ENCODE measurements at places on chromosomes 11 and 22. TPM values are rescaled to one million over a fixed set of nuclear protein-coding genes. Genes with fewer than 3 reads are reported as not detected.
A peak's percentile ranks its signal among the peaks of the same experiment; 100 is the strongest.

DNA sequence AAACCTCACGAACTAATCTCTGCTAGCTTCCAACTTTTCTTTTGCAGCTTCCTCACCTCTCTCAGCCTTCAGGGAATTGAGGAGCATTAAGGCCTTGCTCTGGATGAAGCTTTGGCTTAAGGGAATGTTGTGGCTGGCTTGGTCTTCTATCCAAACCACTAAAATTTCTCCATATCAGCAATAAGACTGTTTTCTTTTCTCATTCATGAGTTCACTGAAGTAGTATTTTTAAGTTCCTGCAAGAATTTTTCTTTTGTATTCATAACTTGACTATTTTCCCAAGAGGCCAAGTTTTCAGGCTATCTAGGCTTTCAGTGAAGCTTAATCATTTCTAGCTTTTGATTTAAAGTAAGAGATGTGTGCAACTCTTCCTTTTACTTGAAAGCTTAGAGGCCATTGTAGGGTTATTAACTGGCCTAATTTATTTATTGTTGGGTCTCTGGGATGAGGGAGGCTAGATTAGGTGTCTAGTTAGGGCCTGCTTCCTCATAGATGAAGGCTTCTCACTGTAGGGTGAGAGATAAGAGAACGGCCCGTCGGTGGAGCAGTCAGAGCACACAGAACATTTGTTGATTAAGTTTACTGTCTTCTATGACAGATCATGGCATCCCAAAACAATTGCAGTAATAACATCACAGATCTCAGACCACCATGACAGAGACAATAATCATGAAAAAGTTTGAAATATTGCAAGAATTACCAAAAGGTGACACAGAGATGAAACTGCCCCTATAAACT lies 33.2 kb downstream of the CSF2RB start:
- no peak for DNase-seq

DNA sequence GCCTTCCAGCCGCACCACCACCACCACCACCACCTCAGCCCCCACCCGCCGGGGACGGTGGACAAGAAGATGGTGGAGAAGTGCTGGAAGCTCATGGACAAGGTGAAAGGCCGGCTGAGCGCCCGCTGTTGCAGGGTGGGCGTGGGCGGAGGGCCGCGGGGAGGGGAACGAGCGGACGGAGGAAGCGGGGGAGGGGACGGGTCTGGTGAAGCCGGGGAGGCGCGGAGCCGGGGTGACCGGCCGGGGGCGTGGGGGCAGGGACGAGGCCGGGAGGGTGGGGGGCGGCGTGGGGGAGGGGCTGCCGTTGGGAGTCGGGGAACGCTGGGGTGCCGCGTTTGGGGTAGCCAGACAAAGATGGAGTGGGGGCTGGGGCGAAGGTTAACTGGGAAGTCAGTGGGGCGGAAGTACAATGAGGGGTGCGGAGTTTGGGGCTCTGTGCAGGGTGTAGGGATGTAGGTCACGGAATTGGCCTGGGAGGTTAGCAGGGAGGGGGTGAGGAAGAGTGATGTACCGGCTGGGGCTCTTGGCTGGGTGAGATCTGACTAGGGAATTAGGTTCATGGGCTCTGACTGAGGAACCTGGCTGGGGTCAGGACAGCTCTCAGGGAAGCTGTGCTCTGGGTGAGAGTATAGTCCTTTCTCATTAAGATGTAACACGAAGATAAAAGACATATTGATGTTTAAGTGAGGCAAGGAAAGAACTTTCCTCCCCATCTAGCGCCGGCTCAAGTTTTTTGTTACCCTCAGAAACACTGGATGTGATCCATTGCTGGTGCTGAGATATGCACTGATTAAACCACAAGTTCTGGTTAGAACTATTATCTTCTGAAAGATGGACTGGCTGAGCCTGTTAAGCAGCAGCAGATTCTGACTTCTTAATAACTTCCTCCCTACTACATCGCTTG lies 624 bp downstream of the CBL start:
- peak; percentile 43 for DNase-seq

GRCh38 chr11:79982185-79982584 lies 541.4 kb upstream of the TENM4 start:
- no peak for DNase-seq

DNA sequence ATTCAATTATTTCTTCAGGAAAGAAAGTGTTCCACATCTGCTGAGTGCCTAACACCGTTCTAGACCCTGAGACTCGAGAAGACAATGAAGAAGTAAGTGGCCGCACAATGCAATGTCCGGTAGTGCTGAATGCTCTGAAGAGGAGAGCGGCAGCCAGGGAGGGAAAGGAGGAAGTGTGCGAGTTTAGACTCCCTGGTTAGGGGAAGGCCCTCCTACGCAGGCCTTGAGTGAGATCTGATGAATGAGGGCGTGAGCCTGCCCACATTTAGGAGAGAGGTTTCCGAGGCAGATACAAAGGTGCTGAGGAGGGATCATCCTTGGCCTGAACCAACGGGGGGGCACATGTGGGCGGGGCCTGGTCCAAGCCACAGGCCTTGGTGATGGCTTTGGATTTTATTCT lies 558.6 kb downstream of the NTM start:
- no peak for DNase-seq

DNA sequence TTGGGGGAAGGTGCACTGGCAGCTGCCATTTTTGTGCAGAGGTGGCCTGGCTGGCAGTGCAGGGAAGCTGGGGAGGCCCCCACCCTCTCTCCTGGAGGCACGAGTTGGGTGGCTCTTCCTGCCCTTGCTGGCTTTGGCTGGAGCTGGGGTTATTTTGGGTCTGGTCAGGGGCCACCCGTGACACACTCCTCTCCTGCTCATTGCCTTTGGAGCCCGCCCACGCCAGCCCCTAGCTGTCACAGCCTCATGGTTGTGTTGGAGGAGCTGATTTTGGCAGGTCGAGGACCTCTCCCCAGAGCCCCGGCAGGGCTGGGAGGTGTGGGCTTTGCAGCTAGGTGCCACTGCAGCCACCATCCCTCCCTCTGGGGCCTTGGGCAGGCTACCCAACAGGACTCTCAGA lies 21.5 kb downstream of the FBLN1 start:
- DNase-seq = no peak

Gene APLNR
- total RNA-seq = not detected

Gene DRG1
- 132 TPM for total RNA-seq

Gene EXPH5
- total RNA-seq = 1.2 TPM

Data from activated T-helper 2 cell treated with anti-CD3 and anti-CD28 coated beads, Interferon-gamma antibody, Interleukin-2, Interleukin-4, amounts not matched to agents 10 μg/mL and 5 μg/mL and 100 μg/mL, durations not matched to agents 14 hours and 24 hours and 36 hours (primary cell).